A549 treated with DMSO at 1 μM for 4 hours (cell line): ENCODE measurements at places on chromosomes 11 and 22. TPM values are rescaled to one million over a fixed set of nuclear protein-coding genes. Genes with fewer than 3 reads are reported as not detected.

Gene MYBPC3
- total RNA-seq, result 0.05 to 0.10 TPM (median 0.07 TPM) in 5 replicates

Gene PRRG4
- total RNA-seq, result 0.47 to 0.76 TPM (median 0.62 TPM) in 5 replicates

Gene RAG1
- 0.01 to 0.48 TPM (median 0.27 TPM) in 5 replicates for total RNA-seq

Gene OR2AT4
- 0.01 TPM in 2 of 5 replicates, not detected in the others for total RNA-seq

Gene CSNK2A3
- 1.6 to 2.5 TPM (median 1.9 TPM) in 5 replicates for total RNA-seq

Gene MUC5AC
- 2.3 to 5.4 TPM (median 4.6 TPM) in 5 replicates for total RNA-seq

Gene PKDREJ
- not detected in 5 replicates for total RNA-seq

Gene REXO2
- total RNA-seq, result 92.0 to 99.1 TPM (median 97.8 TPM) in 5 replicates

Gene BATF2
- total RNA-seq, result 0.87 to 1.4 TPM (median 1.1 TPM) in 5 replicates

Gene DGAT2
- 1.1 to 3.0 TPM (median 2.1 TPM) in 5 replicates for total RNA-seq

Gene MUC5B
- 2.3 to 4.3 TPM (median 2.9 TPM) in 5 replicates for total RNA-seq
